CD4-positive, alpha-beta T cell treated with Interleukin-21 for 1 hour (primary cell): ENCODE measurements at places on chromosomes 6 and 20.

DNA sequence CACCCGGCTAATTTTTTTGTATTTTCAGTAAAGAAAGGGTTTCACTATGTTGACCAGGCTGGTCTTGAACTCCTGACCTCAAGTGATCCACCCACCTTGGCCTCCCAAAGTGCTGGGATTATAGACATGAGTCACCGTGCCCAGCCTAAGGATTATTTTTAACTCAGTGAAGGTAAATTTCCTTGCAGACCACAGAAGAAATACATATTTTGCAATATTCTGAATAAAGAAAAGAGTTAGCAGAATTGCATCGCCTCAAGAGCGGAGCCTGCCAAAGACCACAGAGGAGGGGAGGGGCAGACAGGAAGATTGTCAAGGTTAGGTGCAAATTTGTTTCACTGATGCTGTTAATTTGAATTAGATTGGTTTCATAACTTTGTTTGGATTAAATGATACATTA is 47.4 kb downstream of the SOD2 start:
- DNase-seq = no peak

GRCh38 chr6:70130865-70131264 is 172.0 kb downstream of the COL9A1 start:
- no peak for DNase-seq

- DNase-seq = no peak
Observed at GRCh38 chr6:26221186-26221585, 134.0 kb downstream of the HFE start.

- DNase-seq = no peak
Observed at GRCh38 chr20:58571356-58571692, 56.1 kb upstream of the APCDD1L start.
